Tibial artery (tissue), 4 donors: ENCODE measurements at places on chromosomes 2 and 18.

DNA sequence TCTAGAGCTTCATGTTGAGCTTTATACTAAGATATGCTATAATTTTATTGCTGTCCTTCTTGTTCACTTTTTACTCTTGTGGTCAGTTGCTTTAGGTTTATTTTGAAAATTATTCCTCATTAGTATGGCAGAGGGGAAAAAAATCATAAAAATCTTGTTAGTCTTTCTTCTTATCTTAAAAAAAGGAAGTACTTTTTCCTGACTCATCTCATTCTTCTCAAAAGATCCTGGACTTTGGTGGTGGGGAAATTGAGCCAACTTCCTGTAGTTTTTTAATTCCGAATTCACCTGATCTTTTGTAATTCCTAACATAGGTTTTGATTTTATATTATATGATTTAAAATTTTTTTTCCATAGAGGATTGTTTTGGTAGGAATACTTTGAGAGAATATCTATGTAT is 3.8 kb downstream of the SLC4A1AP start:
- H3K27ac ChIP-seq, result no peak overlapping the region
- H3K36me3 ChIP-seq, result peaks cover 58% of the 10 kb centered on the region
- H3K4me3 ChIP-seq, result no peak overlapping the region
- peaks cover 23% of the 10 kb centered on the region for H3K4me1 ChIP-seq
- DNase-seq, result no peak

GRCh38 chr2:134465228-134466105 is 211.6 kb downstream of the MGAT5 start:
- H3K27me3 ChIP-seq, result no peaks in the 10 kb centered on the region
- peak; percentile 15 for DNase-seq
- H3K36me3 ChIP-seq, result no peaks in the 10 kb centered on the region
- H3K27ac ChIP-seq, result no peak overlapping the region
- no peak overlapping the region for H3K4me3 ChIP-seq

DNA sequence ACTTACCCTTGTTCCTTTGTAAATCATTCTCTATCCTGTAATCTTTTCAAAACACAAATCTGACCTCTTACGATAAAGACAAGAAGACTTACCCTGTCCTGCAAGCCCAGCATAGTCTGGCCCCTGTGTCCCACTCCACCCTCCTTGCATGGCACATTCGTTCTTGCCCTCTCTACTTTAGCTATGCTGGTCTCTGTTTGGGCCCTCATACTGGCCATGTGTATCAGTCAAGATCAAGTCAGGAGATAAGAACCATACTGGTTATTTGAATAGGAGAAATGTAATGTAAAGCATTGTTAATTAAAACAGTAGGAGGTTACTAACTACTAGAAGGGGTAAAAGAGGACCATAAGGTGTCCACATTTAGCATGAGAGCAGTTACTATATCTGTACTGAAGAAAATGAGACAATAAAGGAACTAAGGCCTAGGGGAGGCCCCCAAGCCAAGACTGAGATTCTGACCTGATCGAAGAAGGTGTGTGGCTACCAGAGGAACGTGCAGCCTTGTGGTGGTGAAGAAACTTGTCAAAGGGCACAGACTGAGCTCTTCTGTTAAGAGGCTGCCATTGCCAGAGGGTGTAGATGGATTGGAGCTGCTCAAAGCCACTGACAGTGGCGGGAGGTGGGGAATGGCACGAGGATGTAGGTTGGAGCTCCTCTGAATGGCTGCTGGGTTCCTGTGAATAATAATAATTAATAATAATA is 80.8 kb downstream of the KCTD18 start:
- H3K4me3 ChIP-seq, result no peak overlapping the region
- no peaks in the 10 kb centered on the region for H3K4me1 ChIP-seq
- H3K27ac ChIP-seq, result no peak overlapping the region
- H3K27me3 ChIP-seq, result no peaks in the 10 kb centered on the region

GRCh38 chr18:62569081-62569655 is 46.3 kb downstream of the ZCCHC2 start:
- no peak overlapping the region for H3K27ac ChIP-seq
- H3K4me3 ChIP-seq, result no peak overlapping the region
- no peaks in the 10 kb centered on the region for H3K4me1 ChIP-seq
- H3K27me3 ChIP-seq, result no peaks in the 10 kb centered on the region

- peaks cover 18% of the 10 kb centered on the region for H3K4me1 ChIP-seq
- no peaks in the 10 kb centered on the region for H3K27me3 ChIP-seq
- H3K36me3 ChIP-seq, result no peaks in the 10 kb centered on the region
- H3K27ac ChIP-seq, result no peak overlapping the region
- H3K4me3 ChIP-seq, result no peak overlapping the region
These were observed 89.1 kb upstream of the MBOAT2 start for GRCh38 chr2:9092383-9093282.

DNA sequence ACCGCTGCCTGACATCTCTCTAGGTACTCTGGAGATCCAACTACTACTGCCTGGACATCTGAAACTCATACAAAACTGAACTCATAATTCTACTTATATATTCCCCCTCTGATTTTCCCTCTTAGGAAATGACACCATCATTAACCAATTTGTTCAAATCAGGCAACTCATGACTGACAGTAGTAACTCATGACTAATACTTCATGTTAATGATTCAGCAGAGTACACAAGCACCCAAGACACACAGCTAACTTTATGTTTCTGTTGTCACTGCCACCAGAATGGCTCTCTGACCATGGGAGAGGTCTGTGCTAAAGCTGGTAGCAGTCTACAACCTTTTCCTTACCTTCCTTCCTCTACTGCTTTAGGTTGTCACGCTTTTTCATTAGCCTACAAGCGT is 91.1 kb downstream of the ITSN2 start:
- no peak overlapping the region for H3K27ac ChIP-seq
- peaks cover 22% of the 10 kb centered on the region for H3K36me3 ChIP-seq
- no peak for DNase-seq
- no peak overlapping the region for H3K4me3 ChIP-seq
- no peaks in the 10 kb centered on the region for H3K4me1 ChIP-seq

GRCh38 chr2:51960281-51960680 is 928.3 kb upstream of the NRXN1 start:
- no peaks in the 10 kb centered on the region for H3K36me3 ChIP-seq
- DNase-seq, result no peak
- no peaks in the 10 kb centered on the region for H3K4me1 ChIP-seq
- no peak overlapping the region for H3K27ac ChIP-seq
- H3K27me3 ChIP-seq, result no peaks in the 10 kb centered on the region

- DNase-seq, result peak; percentile 70
- H3K4me1 ChIP-seq, result peaks cover 29% of the 10 kb centered on the region
- H3K27me3 ChIP-seq, result no peaks in the 10 kb centered on the region
- H3K4me3 ChIP-seq, result no peak overlapping the region
- H3K27ac ChIP-seq, result peak overlapping the region; percentile 86
These were observed 201.0 kb downstream of the SMAD7 start for GRCh38 chr18:48749768-48750167.

GRCh38 chr2:176139661-176140512 is 10.4 kb downstream of the HOXD8 start:
- H3K4me1 ChIP-seq, result peaks cover 39% of the 10 kb centered on the region
- peak overlapping the region; percentile 48 for H3K4me3 ChIP-seq
- no peaks in the 10 kb centered on the region for H3K36me3 ChIP-seq
- DNase-seq, result no peak
- H3K27ac ChIP-seq, result peak overlapping the region; percentile 57
- no peaks in the 10 kb centered on the region for H3K27me3 ChIP-seq

GRCh38 chr2:54947136-54947535 is 103.1 kb downstream of the RTN4 start:
- DNase-seq, result no peak
- H3K27ac ChIP-seq, result no peak overlapping the region
- H3K36me3 ChIP-seq, result no peaks in the 10 kb centered on the region
- no peaks in the 10 kb centered on the region for H3K27me3 ChIP-seq

GRCh38 chr2:74882299-74882687 is 48.4 kb downstream of the HK2 start:
- no peaks in the 10 kb centered on the region for H3K27me3 ChIP-seq
- H3K36me3 ChIP-seq, result peaks cover 59% of the 10 kb centered on the region
- no peak overlapping the region for H3K4me3 ChIP-seq
- H3K4me1 ChIP-seq, result no peaks in the 10 kb centered on the region

- H3K4me1 ChIP-seq, result no peaks in the 10 kb centered on the region
- no peak for DNase-seq
- H3K4me3 ChIP-seq, result no peak overlapping the region
- no peaks in the 10 kb centered on the region for H3K36me3 ChIP-seq
- no peaks in the 10 kb centered on the region for H3K27me3 ChIP-seq
- no peak overlapping the region for H3K27ac ChIP-seq
These were observed 181.7 kb upstream of the CRIM1 start for GRCh38 chr2:36173760-36174404.
